Stimulated activated CD8-positive, alpha-beta memory T cell treated with anti-CD3 and anti-CD28 coated beads, Interleukin-4, amount 100 ng/mL, for 4 hours (primary cell): ENCODE measurements at places on chromosomes 6 and 20.

DNA sequence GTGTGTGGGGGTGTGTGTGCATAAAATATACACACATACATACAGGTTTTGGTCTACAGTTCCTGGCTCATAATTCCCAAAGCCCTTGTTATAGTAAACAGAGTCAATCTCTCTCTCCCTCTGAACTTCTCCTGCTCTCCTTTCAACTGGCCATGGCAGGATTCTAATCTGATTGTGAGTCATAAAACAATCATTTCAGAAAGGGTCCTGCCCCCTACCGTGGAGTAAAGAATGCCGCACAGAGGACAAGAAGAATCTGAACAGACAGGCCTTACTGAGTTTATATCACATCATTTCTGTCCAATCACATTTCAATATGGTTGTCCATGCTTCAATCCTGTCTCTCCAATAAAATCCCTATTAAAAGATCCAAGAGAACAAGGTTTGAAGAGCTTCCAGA is 416.9 kb downstream of the FRK start:
- DNase-seq = no peak

GRCh38 chr6:18317850-18318249 is 53.5 kb upstream of the DEK start:
- no peak for DNase-seq

DNA sequence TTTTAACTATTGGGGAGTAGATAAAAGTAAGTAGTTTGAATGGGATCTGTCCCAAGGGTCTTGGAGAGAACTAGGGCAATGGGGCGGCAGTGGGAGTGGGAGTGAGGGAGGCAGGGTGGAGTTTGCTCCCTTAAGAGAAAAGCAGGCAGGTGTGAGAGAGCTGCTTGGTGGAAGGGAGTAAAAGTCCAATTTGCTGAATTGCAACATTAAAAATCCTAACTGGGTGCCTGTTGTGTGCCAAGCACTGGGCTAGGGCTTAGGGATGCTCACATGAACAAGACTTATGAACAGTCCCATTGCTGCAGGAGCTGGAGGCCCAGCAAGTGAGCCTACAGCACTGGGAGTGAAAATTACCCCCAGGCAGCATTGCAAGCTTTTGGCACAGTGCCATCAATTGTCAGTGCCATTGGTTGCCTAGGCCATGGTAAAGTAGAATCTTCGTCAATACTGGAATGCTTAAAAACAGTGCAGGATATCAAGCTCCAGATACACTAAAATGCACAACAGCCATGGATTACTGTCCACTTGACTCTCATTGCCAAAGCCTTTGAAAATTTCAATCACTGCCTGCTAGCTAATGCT is 277.7 kb upstream of the JARID2 start:
- DNase-seq = no peak

DNA sequence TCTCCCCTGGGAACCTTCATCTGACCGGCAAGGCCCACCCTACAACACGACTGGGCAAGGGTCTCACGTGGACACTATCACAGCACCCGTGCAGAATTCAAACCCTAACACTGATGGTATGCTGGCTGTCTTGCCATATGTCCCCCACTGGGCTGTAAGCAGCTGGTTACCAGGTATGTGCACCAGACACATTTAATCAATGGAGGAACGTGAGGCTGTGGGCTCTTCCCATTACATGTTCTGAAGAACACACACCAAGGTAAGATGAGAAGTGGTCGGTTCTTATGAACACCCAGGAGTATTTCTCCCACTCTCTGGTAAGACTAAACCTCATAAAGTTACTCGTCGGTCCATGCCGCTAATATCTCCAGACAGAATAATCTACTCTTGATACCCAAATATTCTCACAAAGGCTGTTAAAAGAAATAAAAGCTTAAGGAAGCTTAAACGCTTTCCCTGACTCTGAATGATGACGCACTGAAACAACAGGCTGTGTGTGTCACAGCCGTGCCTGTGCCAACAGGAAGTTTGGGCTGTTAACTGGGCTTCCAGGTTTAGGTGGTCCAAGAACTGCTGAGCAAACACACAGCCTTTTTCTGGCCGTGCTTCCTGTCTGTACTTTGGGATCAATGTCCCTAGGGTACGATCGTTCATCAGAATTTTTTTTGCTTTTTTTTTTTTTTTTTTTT is 75.3 kb downstream of the SLC23A2 start:
- DNase-seq = no peak

GRCh38 chr6:161188547-161189465 is 85.1 kb downstream of the AGPAT4 start:
- no peak for DNase-seq

DNA sequence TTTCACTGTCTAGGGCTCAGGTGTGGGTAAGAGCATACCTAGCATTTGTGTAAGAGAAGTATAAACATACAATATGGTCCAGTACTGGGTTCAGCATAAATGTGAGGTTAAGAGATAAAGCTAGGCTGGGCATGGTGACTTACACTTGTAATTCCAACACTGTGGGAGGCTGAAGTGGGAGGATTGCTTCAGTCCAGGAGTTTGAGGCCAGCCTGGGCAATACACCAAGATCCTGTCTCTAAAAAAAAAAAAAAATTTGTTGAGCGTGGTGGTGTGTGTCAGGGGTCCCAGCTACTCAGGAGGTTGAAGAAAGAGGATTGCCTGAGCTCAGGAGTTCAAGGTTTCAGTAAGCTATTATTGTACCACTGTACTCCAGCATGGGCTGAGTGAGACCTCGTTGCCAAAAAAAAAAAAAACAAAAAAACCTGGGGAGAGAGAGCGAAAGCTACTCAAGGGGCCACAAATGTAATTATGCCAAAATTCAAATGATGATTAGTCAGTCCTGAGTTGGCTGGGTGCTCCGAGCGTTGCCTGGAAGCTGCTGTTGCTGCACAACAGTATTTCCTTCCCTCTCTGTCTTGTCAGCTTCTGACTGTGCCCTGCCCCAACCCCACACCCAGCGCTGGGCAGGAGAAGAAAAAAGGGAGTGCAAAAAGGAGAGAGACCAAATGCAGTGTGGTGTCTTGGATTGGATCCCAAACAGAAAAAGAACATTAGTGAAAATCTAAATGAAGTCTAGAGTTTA is 24.0 kb downstream of the CMTR1 start:
- DNase-seq = no peak
